T-cell (primary cell): ENCODE measurements at places on chromosomes 7 and 10.

- H3K36me3 ChIP-seq, result no peaks in the 10 kb centered on the region
These were observed 24.2 kb upstream of the DDC start for GRCh38 chr7:50589364-50589763.

- H3K27me3 ChIP-seq, result peaks cover 15% of the 10 kb centered on the region
- no peak for DNase-seq
- H3K27ac ChIP-seq, result no peak overlapping the region
- H3K4me3 ChIP-seq, result no peak overlapping the region
- H3K36me3 ChIP-seq, result no peaks in the 10 kb centered on the region
These were observed 111.8 kb downstream of the WDR11 start for GRCh38 chr10:120962756-120963593.

- H3K27me3 ChIP-seq, result no peaks in the 10 kb centered on the region
- no peak overlapping the region for H3K4me3 ChIP-seq
- no peaks in the 10 kb centered on the region for H3K4me1 ChIP-seq
- H3K36me3 ChIP-seq, result peaks cover 20% of the 10 kb centered on the region
- no peak overlapping the region for H3K27ac ChIP-seq
These were observed 58.2 kb downstream of the VWA2 start for GRCh38 chr10:114297136-114297705.

GRCh38 chr7:67913604-67914003 lies 917.0 kb downstream of the TYW1 start:
- H3K4me1 ChIP-seq, result peaks cover 2% of the 10 kb centered on the region
- H3K27me3 ChIP-seq, result no peaks in the 10 kb centered on the region
- no peak for DNase-seq
- H3K36me3 ChIP-seq, result no peaks in the 10 kb centered on the region
- H3K4me3 ChIP-seq, result no peak overlapping the region

- no peaks in the 10 kb centered on the region for H3K36me3 ChIP-seq
- H3K27ac ChIP-seq, result no peak overlapping the region
- H3K4me1 ChIP-seq, result no peaks in the 10 kb centered on the region
- no peak overlapping the region for H3K4me3 ChIP-seq
- no peak for DNase-seq
These were observed 822.3 kb downstream of the PHTF2 start for GRCh38 chr7:78620920-78621319.

DNA sequence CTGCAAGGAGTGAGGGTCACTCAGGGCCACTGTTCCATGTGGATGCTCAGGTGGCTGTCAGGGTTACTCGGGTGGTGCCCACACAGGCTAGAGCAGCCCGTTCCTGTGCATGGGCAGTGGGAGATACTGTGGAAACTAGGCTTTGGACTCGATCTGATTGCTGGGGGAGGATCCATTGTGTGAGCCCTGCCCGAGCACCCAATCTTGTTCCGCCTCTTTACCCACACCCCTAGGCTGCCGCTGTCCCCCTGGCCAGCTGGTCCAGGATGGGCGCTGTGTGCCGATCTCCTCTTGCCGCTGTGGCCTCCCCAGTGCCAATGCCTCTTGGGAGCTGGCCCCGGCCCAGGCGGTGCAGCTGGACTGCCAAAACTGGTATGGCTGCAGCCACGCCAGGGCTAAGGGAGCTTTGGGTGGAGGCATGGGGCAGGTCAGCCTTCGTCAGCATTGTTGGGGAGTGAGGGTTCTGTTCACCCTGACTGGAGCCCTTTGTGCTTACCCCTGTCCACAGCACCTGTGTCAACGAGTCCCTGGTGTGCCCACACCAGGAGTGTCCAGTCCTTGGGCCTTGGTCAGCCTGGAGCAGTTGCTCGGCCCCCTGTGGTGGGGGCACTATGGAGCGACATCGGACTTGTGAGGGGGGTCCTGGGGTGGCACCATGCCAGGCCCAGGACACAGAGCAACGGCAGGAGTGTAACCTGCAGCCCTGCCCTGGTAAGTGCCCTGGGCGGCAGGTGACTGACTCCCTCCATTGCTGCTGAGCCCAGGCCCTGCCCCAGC lies 12.4 kb upstream of the ZNF862 start:
- no peaks in the 10 kb centered on the region for H3K4me1 ChIP-seq
- H3K4me3 ChIP-seq, result no peak overlapping the region
- H3K27ac ChIP-seq, result no peak overlapping the region
- H3K27me3 ChIP-seq, result no peaks in the 10 kb centered on the region

DNA sequence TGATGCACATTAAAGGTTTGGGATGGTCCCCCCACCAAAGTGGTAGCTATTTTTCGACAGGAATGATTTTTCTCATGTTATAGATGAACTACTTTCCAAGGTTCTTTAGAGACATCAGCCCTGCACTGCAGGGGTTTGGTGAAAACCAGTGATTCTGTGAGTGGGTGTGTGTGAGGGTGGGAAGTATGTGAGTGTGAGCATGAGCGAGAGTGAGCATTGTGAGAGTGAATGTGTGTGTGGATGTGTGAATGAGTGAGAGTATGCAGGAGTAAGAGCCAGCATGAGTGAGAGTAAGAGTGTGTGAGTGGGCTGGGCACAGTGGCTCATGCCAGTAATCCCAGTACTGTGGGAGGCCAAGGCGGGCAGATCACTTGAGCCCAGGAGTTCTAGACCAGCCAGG lies 75.0 kb downstream of the GOLGA7B start:
- H3K4me3 ChIP-seq, result no peak overlapping the region
- no peak overlapping the region for H3K27ac ChIP-seq
- H3K4me1 ChIP-seq, result no peaks in the 10 kb centered on the region
- DNase-seq, result no peak
- no peaks in the 10 kb centered on the region for H3K36me3 ChIP-seq

DNA sequence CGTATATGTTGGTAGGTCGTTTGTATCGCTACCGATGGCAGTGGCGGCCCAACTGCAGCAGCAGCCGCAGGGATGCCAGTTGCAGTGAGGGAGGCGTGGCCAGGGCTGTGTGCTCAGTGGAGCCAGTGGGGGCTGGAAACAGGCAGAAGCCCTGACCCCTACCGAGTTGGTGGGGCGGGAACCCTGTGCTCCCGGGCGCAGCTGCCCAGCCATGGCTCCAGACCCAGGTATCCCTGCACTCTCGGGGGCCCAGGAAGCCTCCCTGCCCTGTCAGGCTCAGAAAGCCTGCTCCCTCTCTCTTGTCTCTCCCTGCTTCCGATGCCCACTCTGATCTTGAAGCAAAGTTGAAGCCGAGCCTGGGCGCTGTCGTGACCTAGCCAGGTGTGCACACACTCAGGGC lies 78.6 kb upstream of the ITGB1 start:
- H3K27me3 ChIP-seq, result peaks cover 6% of the 10 kb centered on the region
- DNase-seq, result no peak
- no peak overlapping the region for H3K4me3 ChIP-seq
- H3K4me1 ChIP-seq, result no peaks in the 10 kb centered on the region
- no peak overlapping the region for H3K27ac ChIP-seq

DNA sequence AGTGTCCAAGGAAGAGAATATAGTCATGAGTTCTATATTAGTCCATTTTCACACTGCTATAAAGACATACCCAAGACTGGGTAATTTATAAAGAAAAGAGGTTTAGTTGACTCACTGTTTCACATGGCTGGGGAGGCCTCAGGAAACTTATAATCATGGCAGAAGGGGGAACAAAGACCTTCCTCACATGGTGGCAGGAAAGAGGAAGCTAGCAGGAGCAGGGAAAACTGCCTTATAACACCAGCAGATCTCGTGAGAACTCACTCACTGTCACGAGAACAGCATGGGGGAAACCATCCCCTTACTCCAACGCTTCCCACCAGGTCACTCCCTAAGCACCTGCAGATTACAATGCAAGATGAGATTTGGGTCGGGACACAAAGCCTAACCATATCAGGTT lies 139.0 kb upstream of the ZNF438 start:
- DNase-seq, result no peak
- no peaks in the 10 kb centered on the region for H3K27me3 ChIP-seq
- no peaks in the 10 kb centered on the region for H3K36me3 ChIP-seq
- no peak overlapping the region for H3K4me3 ChIP-seq
- H3K4me1 ChIP-seq, result no peaks in the 10 kb centered on the region

GRCh38 chr7:134996097-134996550 lies 9.8 kb downstream of the AGBL3 start:
- H3K27me3 ChIP-seq, result no peaks in the 10 kb centered on the region
- DNase-seq, result peak; percentile 45
- no peak overlapping the region for H3K4me3 ChIP-seq
- H3K36me3 ChIP-seq, result peaks cover 4% of the 10 kb centered on the region

DNA sequence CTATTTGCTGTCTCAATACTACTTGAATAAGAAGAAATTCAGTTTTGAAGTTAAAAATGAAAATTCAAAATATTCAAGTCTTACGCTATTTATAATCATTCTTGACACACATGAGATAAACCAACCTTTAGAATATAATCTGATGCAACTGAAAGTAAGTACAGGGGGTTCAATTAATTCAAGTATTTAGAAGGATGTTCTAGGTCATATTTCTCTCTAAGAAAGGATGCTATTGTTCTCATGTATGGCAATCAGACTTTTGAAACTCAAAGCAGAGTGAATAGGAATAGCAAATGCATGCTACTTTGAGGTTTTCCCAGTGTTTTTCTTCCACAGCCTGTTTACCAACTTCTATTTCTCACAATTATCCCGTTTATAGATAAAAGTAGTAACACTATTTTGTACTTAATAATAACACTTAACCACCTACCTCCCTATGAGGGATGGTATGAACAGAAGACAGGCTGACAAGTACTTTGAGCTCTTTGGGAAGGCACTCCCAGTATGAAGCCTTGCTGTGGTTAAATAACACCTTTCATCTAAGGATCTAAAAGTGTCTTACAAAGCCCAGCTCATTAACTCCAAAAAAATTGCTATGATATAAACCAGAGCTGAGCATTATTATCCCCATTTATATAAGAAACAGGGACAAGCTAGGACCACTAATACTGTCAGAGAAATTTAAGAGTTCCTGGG lies 18.0 kb upstream of the SPOCK2 start:
- no peaks in the 10 kb centered on the region for H3K36me3 ChIP-seq
- H3K4me3 ChIP-seq, result no peak overlapping the region

GRCh38 chr7:22167482-22167881 lies 189.5 kb downstream of the RAPGEF5 start:
- H3K4me3 ChIP-seq, result no peak overlapping the region
- DNase-seq, result no peak
- H3K4me1 ChIP-seq, result no peaks in the 10 kb centered on the region

DNA sequence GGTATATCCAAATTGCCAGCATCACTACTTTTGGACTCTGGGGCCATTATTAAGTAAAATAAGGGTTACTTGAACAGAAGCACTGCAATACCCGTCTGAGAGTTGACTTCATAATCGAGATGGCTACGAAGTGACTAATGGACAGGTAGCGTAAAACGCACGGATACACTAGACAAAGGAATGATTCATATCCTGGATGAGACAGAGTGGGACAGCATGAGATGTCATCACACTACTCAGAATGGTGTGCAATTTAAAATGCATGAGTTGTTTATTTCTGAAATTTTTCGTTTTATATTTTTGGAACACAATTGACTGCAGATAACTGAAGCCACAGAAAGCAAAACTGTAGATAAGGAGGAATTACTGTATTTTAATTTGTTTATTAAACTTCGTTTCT lies 421.5 kb upstream of the LRGUK start:
- H3K27ac ChIP-seq, result no peak overlapping the region
- H3K4me3 ChIP-seq, result no peak overlapping the region
- no peak for DNase-seq
- no peaks in the 10 kb centered on the region for H3K4me1 ChIP-seq
- no peaks in the 10 kb centered on the region for H3K36me3 ChIP-seq

DNA sequence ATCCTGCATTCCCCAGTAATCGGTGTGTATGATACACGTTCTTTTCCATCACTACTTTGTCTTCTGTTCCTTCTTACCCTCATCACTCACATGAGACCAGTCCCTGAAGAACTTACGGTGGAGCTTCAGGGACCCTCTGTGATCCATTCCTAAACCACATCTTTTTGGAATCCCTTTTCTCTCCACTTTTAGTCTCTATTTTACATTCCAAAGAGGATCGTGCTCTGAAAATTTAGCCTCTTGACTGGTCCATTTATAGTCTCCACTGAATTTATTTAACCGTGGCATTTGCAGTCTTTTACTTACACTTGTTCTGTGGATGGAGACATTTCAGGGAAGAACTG lies 109.1 kb downstream of the NT5C2 start:
- no peaks in the 10 kb centered on the region for H3K4me1 ChIP-seq
- no peaks in the 10 kb centered on the region for H3K27me3 ChIP-seq
- DNase-seq, result no peak
- H3K36me3 ChIP-seq, result peaks cover 34% of the 10 kb centered on the region
- H3K27ac ChIP-seq, result no peak overlapping the region
- no peak overlapping the region for H3K4me3 ChIP-seq

- DNase-seq, result no peak
- H3K27me3 ChIP-seq, result no peaks in the 10 kb centered on the region
- no peak overlapping the region for H3K4me3 ChIP-seq
- no peaks in the 10 kb centered on the region for H3K36me3 ChIP-seq
- no peak overlapping the region for H3K27ac ChIP-seq
- peaks cover 34% of the 10 kb centered on the region for H3K4me1 ChIP-seq
These were observed 115.5 kb downstream of the WDFY4 start for GRCh38 chr10:48800007-48800675.

- no peaks in the 10 kb centered on the region for H3K36me3 ChIP-seq
- no peaks in the 10 kb centered on the region for H3K4me1 ChIP-seq
- no peak overlapping the region for H3K4me3 ChIP-seq
- H3K27me3 ChIP-seq, result no peaks in the 10 kb centered on the region
- H3K27ac ChIP-seq, result no peak overlapping the region
These were observed 85.5 kb downstream of the TBXAS1 start for GRCh38 chr7:139914306-139915267.

GRCh38 chr7:123237-123636 lies 69.1 kb upstream of the FAM20C start:
- H3K27ac ChIP-seq, result no peak overlapping the region
- H3K36me3 ChIP-seq, result no peaks in the 10 kb centered on the region
- no peak overlapping the region for H3K4me3 ChIP-seq

- H3K27me3 ChIP-seq, result no peaks in the 10 kb centered on the region
- no peaks in the 10 kb centered on the region for H3K4me1 ChIP-seq
- H3K27ac ChIP-seq, result no peak overlapping the region
- no peak overlapping the region for H3K4me3 ChIP-seq
- no peak for DNase-seq
- no peaks in the 10 kb centered on the region for H3K36me3 ChIP-seq
These were observed 298.7 kb upstream of the LRRTM3 start for GRCh38 chr10:66627156-66627555.

DNA sequence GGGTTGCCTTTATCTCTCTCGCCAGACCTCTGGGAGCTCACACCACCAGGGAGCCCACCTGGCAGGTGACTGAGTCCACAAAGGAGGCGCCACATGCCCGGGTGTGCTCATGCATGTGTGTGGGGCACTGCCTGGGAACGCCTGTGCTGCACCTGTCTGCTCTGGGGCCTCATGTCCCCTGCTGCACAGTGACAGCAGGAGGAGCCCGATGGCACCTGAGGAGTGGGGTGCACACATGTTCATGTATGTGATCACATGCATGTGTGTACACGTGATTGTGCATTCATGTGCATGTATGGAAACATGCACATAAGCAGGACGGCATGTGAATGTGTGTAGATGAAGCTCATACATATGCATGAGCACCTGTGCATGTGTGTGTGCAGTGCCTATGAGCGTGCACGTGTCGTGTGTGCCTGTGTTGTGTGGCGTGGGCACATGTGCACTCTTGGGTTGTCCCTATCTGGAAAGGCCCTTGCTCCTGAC lies 22.0 kb downstream of the YKT6 start:
- no peaks in the 10 kb centered on the region for H3K36me3 ChIP-seq
- peaks cover 23% of the 10 kb centered on the region for H3K27me3 ChIP-seq
- no peak overlapping the region for H3K27ac ChIP-seq
- no peak overlapping the region for H3K4me3 ChIP-seq
